NCI-H1694 treated with DMSO at 0.1 percent for 48 hours (cell line): ENCODE measurements at places on chromosomes 1 and 21.

GRCh38 chr1:206951318-206952100 is 5.2 kb upstream of the PIGR start:
- DNase-seq = no peak

DNA sequence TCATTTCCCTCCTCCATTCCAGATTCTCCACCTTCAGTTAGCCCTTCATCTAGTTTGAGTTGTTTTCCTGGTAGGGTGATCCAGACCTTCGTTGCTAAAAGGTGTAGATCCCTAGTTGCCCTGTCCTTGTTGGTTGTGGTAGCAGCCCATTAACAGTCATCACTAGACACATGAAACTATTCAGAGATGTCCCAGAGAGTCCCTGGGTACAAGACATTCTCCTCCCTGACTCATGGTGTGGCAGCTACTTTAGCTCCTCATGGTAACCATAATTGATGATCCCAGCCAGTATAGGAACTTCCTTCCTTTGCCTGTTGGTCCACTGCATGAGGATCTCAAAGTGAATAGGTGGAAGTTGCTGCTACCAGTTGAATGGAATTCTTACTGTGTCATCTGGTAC is 6.0 kb upstream of the SH2D2A start:
- DNase-seq = no peak

DNA sequence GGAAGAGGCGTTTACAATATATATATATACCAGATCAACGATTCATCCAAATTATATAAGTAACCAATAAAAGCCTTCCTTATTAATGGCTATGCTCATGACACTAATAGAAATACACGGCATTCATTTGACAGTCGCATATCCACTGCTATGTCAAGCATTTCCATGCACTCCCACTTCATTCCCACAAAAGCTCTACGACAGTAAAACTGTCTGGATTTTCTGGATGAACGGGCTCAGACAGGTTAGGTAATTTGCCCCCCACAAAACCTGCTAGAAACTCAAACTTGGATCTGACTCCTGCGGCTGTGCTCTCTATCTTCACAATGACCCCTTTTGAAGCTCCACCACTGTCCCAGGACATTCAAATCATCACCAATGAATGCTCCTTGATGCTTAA is 11.4 kb downstream of the DNAJC11 start:
- no peak for DNase-seq

- DNase-seq = no peak
Observed at GRCh38 chr1:83095570-83095969, 903.4 kb downstream of the TTLL7 start.

- DNase-seq = no peak
Observed at GRCh38 chr1:54499097-54499359, 49.0 kb upstream of the ACOT11 start.

GRCh38 chr1:155969377-155969791 is 9.0 kb downstream of the ARHGEF2 start:
- DNase-seq = no peak

DNA sequence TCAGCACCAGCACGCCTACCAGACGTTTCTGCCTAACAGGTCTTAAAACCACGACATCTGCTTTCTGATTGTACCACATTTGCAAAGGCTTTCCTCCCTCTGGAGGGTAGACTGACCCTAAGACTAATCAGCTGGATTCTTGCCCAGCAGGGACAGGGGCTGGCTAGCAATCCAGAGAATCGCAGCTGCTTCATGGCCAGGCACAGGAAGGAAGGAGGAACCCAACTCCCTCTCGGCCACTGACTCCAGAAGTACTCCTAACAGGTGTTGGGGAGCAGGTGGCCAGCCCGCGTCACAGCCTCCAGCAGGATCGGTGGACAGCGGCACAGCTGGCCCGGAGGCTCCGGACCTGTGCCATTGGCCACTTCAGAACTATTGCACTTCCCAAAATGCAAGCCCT is 180.8 kb downstream of the NPHP4 start:
- DNase-seq = no peak

- no peak for DNase-seq
Observed at GRCh38 chr21:34336245-34336644, 27.6 kb upstream of the KCNE2 start.

DNA sequence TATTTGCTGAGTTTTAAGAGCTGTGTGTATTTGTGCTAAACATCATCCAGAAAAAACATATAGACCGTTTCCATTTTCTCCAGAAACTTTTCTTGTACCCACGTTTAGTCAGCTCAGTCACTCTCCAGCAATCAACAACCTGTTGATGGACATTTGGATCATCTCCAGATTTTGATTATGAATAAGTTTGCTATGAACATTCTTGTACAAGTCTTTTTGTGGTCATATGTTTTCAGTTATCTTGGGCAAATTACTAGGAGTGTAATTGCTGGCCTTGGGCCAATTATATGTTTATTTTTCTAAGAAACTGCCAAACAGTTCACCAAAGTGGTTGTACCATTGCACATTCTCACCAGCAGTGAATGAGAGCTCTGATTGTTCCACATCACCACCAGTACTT is 221.8 kb downstream of the CENPF start:
- DNase-seq = no peak
